Dermis microvascular lymphatic vessel endothelial cell (primary cell): ENCODE measurements at places on chromosomes 7 and 10. TPM values are rescaled to one million over a fixed set of nuclear protein-coding genes. Genes with fewer than 3 reads are reported as not detected.
A peak's percentile ranks its signal among the peaks of the same experiment; 100 is the strongest.

DNA sequence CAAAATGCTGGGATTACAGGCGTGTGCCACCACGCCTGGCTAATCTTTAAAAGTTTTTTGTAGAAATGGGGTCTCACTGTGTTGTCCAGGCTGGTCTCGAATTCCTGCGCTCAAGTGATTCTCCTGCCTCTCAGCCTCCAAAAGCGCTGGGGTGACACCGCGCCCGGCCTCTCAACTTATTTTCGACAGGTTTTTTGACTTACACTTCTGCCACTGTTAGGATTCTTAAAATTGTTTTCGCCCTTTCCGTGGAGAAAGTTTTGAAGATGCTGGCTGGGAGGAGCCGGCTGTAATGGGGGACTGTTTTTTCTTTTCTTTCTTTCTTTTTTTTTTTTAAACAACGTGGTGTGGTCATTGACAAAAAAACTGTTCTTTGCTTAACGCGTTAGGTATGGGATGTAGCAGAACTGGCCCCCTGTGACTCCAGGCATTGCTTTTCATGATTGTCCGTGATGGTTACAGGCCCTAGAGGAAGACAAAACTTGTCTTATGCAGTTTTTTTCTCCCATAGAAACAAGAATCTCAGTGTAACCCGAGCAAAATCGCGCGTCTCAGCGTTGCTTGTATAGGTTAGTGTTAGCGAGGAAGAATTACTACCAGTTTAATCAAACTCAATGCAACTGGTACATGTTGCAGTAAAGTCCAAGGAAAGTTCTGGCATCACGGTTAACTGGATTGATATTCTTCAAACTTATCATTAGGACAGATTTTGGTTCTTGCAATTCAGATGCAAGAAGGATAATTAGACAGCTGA, 72.2 kb downstream of the DAGLB start:
- no peak for DNase-seq

The FKBP6 gene
- total RNA-seq, result not detected in 2 replicates

GRCh38 chr7:55028011-55028410, 9.2 kb downstream of the EGFR start:
- DNase-seq, result no peak

DNA sequence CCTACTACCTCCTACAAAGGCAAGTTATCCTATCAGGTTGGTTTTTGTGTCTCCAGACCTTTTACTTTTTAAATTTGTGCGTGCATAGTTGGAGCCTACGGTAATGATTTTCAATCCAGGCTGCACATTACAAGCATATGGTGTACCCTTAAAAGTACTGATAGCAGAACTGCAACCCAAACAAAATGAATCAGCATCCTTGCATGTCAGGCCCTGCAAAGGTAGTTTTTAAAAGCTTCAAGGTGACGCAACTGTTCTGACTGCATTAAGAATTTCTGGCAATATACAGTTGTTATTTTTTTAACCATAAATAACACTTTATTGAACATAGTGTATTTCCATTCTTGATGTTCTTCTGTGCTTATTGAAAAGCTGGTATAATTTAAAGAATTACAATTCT, 28.9 kb downstream of the GNAT3 start:
- no peak for DNase-seq

- no peak for DNase-seq
These were observed 60.9 kb upstream of the COL1A2 start for GRCh38 chr7:94333810-94334209.

DNA sequence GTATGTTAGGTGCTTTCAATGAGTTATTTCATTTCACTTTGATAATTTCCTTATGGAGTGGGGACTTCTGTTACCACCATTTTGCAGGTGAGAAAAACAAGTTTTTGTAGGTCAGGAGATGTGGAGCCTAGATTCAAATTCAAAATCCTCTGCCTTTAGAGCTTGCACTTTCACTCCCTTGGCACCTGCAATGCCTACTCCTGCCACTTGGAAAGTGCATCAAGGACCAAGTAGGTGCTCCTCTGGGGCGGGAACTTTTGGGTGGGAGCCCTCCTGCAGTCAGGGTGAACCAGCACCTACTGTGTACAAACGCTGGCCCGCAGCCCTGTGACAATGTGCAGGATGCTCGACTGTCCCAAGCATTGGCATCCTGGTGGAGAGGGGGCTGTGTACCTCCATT, 199.0 kb downstream of the EMX2 start:
- no peak for DNase-seq

- DNase-seq, result peak; percentile 47
These were observed 6.6 kb upstream of the INSIG1 start for GRCh38 chr7:155291045-155291530.

DNA sequence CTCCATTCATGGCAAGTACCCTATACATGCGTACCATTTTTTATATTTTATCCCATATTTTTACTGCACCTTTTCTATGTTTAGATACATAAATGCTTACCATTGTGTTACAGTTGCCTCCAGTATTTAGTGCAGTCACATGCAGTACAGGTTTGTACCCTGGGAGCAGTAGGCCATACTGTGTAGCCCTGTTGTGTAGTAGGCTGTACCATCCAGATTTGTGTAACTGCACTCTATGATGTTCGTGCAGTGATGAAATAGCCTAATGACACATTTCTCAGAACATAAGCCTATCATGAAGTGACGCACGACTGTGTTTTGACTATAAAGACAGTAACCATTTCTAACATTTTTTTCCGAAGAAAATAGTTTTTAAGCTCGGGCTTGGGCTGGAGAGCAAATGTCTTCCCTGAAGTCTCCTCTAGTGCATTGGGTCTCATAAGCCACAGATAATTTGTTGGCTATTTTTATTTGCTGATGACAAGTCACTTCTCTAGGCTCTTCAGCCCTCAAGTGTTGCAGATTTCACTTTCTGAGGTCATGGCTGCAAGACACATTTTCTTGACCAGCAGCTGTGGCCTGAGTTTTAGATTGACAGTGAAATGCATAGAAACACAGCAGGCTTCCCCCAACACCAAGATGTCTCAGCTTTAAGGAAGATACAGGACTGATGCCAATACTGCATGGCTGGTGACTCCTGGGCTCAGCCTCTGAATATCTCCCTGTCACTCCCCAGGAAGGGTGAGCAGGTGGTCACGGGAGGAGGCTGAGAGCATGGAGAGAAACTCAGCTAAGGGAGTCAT, 26.9 kb downstream of the EPDR1 start:
- DNase-seq, result no peak

GRCh38 chr7:51118628-51119027, 198.0 kb downstream of the COBL start:
- DNase-seq, result no peak

The CPA5 gene
- not detected in 2 replicates for total RNA-seq

The UPK3B gene
- 0.13 and 0.38 TPM in 2 replicates for total RNA-seq
